ENCODE measurements at places on chromosomes 3 and 15. TPM values are rescaled to one million over a fixed set of nuclear protein-coding genes. Genes with fewer than 3 reads are reported as not detected.
A peak's percentile ranks its signal among the peaks of the same experiment; 100 is the strongest.

- H3K4me1 ChIP-seq, result no peaks in the 10 kb centered on the region
- peaks cover 64% of the 10 kb centered on the region for H3K27me3 ChIP-seq
- no peak overlapping the region for H3K27ac ChIP-seq
- no peak overlapping the region for H3K4me3 ChIP-seq
Observed at GRCh38 chr15:59701880-59702279, 12.8 kb upstream of the BNIP2 start.

Gene DVL3
- total RNA-seq, result 121 TPM

DNA sequence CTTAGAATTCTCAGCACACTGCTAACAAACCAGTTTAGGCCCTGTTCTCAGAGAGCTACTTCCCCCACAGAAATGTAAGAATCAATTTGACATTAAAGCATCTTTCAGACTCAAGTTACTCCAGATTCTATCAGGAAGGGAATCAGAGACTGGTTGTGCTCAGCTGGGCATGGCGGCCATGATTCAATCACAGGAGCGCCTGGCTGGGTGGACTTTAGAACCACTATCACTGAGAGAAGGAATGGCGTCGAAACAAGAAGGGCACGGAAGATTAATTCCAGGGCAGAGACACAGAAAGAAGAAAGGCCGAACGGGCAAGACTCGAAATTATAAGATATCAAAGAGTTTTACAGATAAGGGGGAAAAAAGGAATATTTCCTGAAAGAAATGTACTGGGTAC, 6.2 kb downstream of the TNIK start:
- H3K36me3 ChIP-seq, result no peaks in the 10 kb centered on the region
- H3K4me1 ChIP-seq, result peaks cover 20% of the 10 kb centered on the region
- no peak for DNase-seq
- H3K27me3 ChIP-seq, result no peaks in the 10 kb centered on the region

- H3K27ac ChIP-seq, result no peak overlapping the region
- H3K36me3 ChIP-seq, result peaks cover 10% of the 10 kb centered on the region
- H3K4me1 ChIP-seq, result peaks cover 11% of the 10 kb centered on the region
- H3K4me3 ChIP-seq, result no peak overlapping the region
- peak; percentile 73 for DNase-seq
Observed at GRCh38 chr15:45171912-45172311, 15.9 kb downstream of the SHF start.

- H3K4me3 ChIP-seq, result no peak overlapping the region
- peaks cover 6% of the 10 kb centered on the region for H3K4me1 ChIP-seq
- no peaks in the 10 kb centered on the region for H3K27me3 ChIP-seq
- no peak overlapping the region for H3K27ac ChIP-seq
- no peaks in the 10 kb centered on the region for H3K36me3 ChIP-seq
Observed at GRCh38 chr15:35777061-35777460, 231.1 kb upstream of the DPH6 start.

DNA sequence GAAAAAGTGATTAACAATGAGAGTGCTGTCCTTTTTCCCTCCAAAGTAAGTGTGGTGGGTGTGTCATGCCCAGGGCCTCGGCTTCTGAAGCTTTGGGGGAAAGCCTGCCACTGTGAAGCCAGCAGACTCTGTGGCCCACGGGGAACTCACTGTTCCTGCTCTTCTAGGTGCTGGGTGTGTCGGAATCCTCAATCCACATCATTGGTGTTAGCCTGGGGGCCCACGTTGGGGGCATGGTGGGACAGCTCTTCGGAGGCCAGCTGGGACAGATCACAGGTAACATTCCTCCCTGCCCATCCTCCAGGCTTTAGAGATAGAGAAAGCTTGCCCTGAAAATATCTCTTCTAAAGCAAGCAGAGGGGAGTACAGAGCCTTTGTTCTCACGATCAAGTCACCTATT, 11.6 kb downstream of the PLA1A start:
- no peak for DNase-seq
- peaks cover 3% of the 10 kb centered on the region for H3K36me3 ChIP-seq
- H3K4me1 ChIP-seq, result no peaks in the 10 kb centered on the region
- H3K4me3 ChIP-seq, result no peak overlapping the region

GRCh38 chr3:74539876-74540275, 74.6 kb downstream of the CNTN3 start:
- DNase-seq, result no peak
- no peaks in the 10 kb centered on the region for H3K27me3 ChIP-seq
- H3K27ac ChIP-seq, result no peak overlapping the region
- no peak overlapping the region for H3K4me3 ChIP-seq
- no peaks in the 10 kb centered on the region for H3K36me3 ChIP-seq

Gene IQCH
- 1.2 TPM for total RNA-seq

DNA sequence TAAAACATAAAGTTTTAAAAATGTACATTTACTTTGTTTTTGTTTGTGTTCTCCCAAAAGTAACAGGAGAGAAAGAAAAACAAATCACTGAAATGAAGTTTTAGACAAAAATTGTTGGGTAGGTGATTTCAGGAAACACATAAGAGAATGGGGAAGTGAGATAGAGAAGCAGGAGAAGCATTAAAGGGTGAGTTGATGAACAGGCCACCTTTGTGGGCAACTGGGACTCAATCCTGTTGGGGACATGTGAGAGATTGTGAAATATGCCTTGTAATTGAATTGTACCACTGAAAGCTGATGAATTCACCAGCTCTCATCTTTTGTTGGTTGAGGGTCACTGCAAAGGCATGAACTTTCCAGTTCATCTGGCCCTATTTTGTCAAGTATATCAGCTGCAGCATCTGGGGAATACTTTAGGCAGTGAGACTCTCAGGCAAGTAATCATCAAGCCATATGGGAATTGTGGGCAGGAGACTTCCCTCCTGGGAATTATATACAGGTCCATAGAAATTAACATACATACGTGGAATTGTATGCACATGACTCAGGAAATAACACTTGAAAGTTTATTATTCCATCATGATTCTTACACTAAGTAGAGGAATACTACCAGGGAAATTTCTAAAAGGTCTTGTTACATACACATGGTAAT, 181.0 kb downstream of the ZBBX start:
- no peak for DNase-seq
- H3K4me1 ChIP-seq, result no peaks in the 10 kb centered on the region
- H3K27me3 ChIP-seq, result no peaks in the 10 kb centered on the region

- H3K27ac ChIP-seq, result no peak overlapping the region
- no peaks in the 10 kb centered on the region for H3K27me3 ChIP-seq
- H3K4me3 ChIP-seq, result no peak overlapping the region
- DNase-seq, result no peak
- no peaks in the 10 kb centered on the region for H3K36me3 ChIP-seq
- no peaks in the 10 kb centered on the region for H3K4me1 ChIP-seq
Observed at GRCh38 chr15:25170781-25171110, 216.0 kb downstream of the SNRPN start.

DNA sequence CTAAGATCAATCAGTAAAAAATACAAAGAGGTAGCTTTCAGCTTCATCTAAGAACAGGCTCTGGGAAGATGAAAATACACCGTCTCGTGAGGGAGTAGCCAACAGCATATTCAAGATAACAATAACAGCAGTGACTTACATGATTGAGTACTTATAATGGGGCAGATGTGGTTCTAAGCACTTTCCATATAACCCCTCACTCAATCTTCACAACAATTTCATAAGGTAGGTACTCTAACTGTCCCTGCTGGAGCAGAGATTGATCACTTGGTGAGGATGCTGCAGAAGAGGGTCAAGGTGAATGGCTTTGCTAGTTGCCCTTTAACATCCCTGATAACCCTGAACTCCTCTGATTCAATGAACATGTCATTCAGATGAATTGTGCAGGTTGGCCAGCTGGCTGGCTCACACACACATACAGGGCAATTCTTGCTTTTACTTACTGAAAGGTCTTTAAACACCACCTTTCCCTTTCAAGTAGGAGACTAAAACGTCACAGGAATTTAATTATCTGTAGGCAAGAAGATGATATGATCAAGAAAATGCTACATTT, 984.2 kb upstream of the CFAP20DC start:
- no peak overlapping the region for H3K4me3 ChIP-seq
- no peaks in the 10 kb centered on the region for H3K4me1 ChIP-seq
- DNase-seq, result no peak
- peaks cover 2% of the 10 kb centered on the region for H3K27me3 ChIP-seq
- H3K36me3 ChIP-seq, result no peaks in the 10 kb centered on the region

Gene STRC
- total RNA-seq, result 0.30 TPM

Gene FILIP1L
- 49.3 TPM for total RNA-seq

Gene PIGZ
- total RNA-seq, result 7.9 TPM

DNA sequence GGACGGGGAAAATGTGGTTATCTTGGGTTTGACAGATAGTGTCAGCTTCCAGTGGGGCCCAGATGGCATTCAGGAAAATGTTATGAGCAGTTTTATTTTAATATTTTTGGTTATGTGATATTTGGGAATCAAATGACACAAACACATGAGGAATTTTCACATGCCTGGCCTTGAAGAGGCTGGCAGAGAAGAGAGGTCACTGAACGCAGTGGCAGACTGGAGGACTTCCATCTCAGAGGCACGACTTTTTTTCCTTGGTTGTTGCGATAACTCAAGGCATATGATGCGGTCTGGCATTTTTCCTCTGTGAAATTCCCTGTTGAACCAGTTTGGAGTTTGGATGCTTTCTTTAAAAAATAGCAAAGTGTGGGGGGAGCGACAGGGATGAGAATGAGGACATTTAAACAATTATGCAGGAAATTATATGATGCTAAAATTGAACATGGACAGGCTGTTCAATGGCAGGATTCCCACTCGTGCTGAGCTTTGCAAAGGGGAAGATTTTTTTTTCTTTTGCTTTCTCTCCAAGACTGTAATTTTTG, 36.9 kb upstream of the ARPP21 start:
- H3K27me3 ChIP-seq, result no peaks in the 10 kb centered on the region
- no peak overlapping the region for H3K4me3 ChIP-seq
- no peak for DNase-seq
- peaks cover 2% of the 10 kb centered on the region for H3K36me3 ChIP-seq
- no peaks in the 10 kb centered on the region for H3K4me1 ChIP-seq

Gene UROC1
- total RNA-seq, result not detected

DNA sequence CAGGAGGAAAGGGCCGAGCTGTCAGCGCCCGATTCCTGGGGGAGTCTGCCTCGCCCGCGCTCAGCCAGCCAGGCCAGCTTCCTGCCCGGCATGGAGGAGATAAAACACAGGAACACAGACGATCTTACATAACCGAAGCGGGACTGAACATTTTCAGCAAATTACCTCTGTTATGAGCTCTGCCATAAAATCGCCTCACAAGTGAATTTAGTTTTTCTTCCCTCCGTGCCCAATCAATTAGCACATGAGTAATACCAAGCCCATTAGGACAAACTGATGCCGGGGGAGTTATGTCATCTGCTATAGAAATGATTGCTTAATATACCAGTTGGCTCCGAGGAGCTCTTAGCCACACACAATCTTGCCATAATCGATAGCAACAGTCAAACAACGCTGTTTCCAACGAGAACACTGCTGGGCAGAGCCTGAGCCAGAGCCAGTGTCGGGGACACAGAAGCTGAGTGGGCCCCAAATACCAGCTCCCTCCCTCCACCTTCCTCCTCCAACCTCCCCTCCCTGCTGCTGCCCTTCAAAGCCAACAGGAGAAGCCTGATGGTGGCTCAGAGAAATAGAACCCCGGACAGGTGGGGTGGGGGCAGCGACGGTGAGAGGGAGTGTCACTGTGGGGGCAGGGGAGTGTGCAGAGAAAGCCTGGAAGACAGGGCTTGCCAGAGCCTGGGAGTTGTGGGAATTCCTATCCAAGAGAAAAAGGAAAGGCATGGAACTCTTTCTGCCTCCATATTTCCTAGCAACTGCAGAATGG, 279.4 kb upstream of the TLE3 start:
- H3K36me3 ChIP-seq, result no peaks in the 10 kb centered on the region
- DNase-seq, result peak; percentile 60
- H3K27ac ChIP-seq, result no peak overlapping the region
- H3K4me3 ChIP-seq, result peak overlapping the region; percentile 19
- H3K27me3 ChIP-seq, result peaks cover 60% of the 10 kb centered on the region
- peaks cover 18% of the 10 kb centered on the region for H3K4me1 ChIP-seq

DNA sequence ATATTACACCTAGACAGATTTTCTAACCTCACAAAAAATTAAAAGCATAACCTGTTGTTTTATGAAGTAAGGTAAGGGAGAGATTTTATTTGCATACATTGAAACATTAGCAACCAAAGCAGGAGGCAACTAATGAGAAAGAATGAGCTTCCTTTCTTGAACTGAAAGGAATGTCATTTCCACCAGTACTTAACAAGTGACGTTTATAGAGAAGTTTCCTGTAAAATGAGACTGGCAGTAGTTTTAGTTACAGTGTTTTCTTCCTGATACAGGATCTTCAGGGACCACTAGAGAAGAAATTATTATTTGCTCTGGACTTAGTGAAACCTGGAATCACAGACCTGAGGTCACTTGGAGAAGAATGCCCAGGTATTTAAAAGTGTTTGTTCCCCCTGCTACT, 27.4 kb upstream of the FRMD5 start:
- H3K36me3 ChIP-seq, result no peaks in the 10 kb centered on the region
- no peaks in the 10 kb centered on the region for H3K4me1 ChIP-seq
- DNase-seq, result no peak
- H3K4me3 ChIP-seq, result no peak overlapping the region

GRCh38 chr15:62569460-62570404, 404.6 kb upstream of the C2CD4B start:
- peaks cover 2% of the 10 kb centered on the region for H3K27me3 ChIP-seq
- peaks cover 15% of the 10 kb centered on the region for H3K4me1 ChIP-seq
- H3K27ac ChIP-seq, result peak overlapping the region; percentile 31
- H3K36me3 ChIP-seq, result no peaks in the 10 kb centered on the region

DNA sequence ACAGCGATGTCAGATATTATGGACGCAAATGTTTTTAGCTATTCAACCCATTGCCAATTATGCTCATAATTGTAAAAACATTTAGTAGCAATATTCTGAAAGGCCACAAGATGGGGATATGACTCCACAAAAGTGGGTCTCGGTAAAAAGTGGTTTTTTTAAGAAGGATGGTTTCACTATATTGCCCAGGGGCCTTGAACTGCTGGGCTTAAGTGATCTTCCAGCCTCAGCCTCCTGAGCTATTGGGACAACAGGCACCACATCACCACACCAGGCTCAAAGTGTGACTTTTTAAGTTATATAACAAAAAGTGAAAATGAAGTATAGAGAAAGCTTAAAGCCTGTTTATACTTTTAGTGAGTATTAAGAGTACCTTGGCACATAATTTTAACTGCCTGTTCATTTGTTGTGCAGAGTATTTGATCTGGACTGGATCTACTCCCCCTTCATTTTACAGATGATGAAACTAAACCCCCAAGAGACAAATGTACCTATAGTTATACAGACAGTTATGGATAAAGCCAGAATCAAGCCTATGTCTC, 9.4 kb downstream of the NAA50 start:
- no peak for DNase-seq
- peaks cover 3% of the 10 kb centered on the region for H3K36me3 ChIP-seq
- peak overlapping the region; percentile 69 for H3K27ac ChIP-seq
- no peak overlapping the region for H3K4me3 ChIP-seq
- H3K27me3 ChIP-seq, result no peaks in the 10 kb centered on the region

GRCh38 chr3:129336093-129336706, 57.5 kb downstream of the HMCES start:
- no peak overlapping the region for H3K4me3 ChIP-seq
- no peaks in the 10 kb centered on the region for H3K36me3 ChIP-seq
- H3K27me3 ChIP-seq, result no peaks in the 10 kb centered on the region
- DNase-seq, result no peak
- H3K27ac ChIP-seq, result no peak overlapping the region

GRCh38 chr3:113157408-113158030, 53.8 kb upstream of the BOC start:
- H3K4me3 ChIP-seq, result no peak overlapping the region
- H3K36me3 ChIP-seq, result no peaks in the 10 kb centered on the region
- H3K4me1 ChIP-seq, result peaks cover 34% of the 10 kb centered on the region
- H3K27ac ChIP-seq, result peak overlapping the region; percentile 4

Gene MYZAP
- 1.5 TPM for total RNA-seq
